SHP77 treated with DMSO at 0.1 percent for 48 hours (cell line): ENCODE measurements at places on chromosomes 2 and 18.

- no peak for DNase-seq
Measured at GRCh38 chr18:62179213-62179612, 7.6 kb downstream of the PIGN start.

DNA sequence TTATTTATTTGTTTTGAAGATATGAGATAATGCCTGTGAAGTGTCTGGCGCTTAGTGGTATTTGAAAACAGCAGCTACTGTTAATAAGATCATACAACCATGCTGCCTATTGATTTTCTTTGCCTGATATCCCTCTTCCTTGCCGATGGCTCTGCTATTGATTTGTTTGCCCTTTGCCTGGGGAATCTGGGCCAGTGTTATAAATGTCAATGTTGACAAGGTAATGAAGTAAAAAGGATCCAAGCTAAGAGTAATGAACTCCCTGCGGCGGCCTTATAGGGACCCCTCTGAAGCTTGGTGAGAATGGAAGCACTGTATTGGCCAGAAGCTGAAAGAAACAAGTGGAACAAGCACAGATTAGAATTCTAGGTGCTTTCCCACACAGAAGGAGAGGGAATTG, 854.6 kb downstream of the CNTNAP5 start:
- DNase-seq: no peak

- DNase-seq: peak; percentile 46
Measured at GRCh38 chr18:69648486-69648885, 247.8 kb downstream of the DOK6 start.

- DNase-seq: no peak
Measured at GRCh38 chr2:17309181-17309580, 209.1 kb downstream of the RAD51AP2 start.

- no peak for DNase-seq
Measured at GRCh38 chr2:166384774-166385173, 9.0 kb upstream of the SCN9A start.

DNA sequence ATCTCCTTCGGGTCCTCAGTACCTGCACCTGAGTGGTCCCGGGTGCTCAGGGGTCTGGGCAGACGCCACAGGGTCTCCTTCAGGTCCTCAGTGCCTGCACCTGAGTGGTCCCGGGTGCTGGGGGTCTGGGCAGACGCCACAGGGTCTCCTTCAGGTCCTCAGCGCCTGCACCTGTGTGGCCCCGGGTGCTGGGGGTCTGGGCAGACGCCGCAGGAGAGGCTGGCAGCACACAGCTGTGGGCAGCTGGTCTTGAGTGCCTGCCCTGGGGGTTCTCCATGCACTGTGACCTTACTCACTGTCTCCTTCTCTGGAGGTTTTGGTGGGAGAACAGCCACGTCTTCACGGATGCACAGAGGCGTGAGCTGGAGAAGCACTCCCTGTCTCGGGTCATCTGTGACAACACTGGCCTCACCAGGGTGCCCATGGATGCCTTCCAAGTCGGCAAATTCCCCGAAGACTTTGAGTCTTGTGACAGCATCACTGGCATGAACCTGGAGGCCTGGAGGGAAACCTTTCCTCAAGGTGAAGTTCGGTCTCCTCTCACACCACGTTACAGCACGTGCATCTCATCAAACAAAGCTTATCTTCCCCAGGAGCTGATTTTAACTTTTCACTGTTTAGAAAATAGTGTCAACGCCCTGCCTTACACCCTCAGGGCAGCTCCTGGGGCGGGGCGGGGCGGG, 82.6 kb downstream of the TPO start:
- no peak for DNase-seq

GRCh38 chr2:213229814-213230213, 54.5 kb upstream of the SPAG16 start:
- DNase-seq: no peak

- DNase-seq: no peak
Measured at GRCh38 chr2:191701029-191701428, 23.1 kb downstream of the NABP1 start.

DNA sequence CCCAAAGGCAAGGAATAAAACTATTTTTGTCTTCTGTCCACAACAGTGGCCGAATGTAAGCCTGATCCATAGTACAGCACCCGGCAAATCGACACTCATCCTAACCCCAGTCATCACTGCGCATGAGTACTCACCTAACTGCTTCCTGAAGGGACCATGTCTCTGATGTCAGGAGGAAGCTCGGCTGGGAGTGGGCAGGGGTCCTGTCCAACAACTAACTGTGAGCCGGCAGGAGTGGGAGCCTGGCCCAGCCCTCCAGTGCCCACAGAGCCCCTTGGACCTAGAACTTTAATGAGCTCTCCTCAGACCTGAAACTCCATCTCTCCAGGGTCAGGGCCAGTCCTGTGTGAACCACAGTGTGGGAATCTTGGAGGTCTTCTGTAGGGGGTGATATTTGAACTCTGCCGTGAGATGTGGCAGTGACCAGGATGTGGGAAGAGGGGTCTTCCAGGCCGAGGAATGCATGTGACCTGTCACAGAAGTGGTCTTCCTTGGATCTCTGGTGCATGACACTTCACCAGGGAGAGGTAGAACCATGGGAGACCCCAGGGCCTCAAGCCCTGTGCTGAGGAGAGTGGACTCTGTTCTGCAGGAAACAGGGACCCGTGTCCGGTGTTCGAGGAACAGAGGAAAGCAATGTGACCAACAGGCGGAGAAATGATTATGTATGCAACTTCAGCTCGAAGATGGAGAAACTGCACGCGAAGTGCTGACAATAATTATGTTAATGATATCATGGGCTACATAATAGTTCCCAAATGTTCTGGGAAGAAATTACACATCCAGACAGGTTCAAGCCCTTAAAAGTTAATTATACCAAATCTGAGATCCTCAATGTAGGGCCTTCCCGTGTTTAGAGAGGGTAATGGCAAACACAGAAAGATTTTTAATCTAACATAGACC, 240.1 kb upstream of the HDAC4 start:
- no peak for DNase-seq

DNA sequence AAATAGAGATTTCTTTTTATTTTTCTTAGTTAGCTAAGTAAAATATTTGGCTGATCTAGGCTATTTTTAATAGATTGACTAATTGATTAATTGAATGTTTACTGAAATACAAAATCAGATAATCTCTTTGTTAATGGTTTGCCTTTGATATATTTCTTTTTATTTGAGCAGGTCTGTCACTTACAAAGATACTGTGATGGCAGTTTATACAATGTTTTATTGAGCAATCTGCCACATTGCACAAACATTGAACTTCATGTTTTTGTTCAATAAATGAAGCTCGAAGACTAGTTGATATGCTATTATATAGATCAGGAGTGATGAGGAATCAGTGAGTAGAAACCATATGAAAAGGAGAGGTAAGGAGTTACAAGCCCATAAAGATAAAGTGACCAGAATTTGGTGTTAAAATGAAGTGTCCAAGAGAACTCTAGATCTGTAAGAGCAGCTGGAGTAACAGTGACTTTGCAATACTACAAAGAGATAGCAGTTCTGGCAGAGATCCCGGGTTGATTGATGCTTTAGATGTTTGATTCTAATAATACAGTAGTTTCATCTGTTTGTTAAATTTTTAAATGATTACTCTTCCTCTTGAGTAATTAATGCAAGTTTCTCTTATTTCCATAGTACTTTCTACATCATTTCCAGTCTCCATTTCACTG, 574.2 kb downstream of the CCDC85A start:
- peak; percentile 12 for DNase-seq

DNA sequence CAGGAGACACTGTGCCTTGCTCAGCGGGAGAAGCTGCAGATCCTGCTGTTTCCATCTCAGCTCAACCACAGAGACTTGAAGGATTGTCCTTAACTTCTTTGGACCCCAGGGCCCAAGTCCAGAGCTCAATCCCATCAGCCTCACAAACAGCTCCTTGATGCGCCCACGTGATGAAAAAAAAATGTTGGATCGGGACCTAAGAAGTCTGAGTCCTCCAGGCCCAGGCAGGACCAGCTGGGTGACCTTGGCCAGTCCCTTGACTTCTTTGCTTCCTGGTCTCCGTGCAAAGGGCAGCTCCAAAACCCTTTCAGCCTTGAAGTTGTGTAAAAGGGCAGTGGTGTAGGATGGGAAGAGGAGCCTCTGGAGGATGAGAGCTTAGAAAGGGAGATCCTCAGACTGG, 175.5 kb downstream of the ZFP36L2 start:
- DNase-seq: no peak

DNA sequence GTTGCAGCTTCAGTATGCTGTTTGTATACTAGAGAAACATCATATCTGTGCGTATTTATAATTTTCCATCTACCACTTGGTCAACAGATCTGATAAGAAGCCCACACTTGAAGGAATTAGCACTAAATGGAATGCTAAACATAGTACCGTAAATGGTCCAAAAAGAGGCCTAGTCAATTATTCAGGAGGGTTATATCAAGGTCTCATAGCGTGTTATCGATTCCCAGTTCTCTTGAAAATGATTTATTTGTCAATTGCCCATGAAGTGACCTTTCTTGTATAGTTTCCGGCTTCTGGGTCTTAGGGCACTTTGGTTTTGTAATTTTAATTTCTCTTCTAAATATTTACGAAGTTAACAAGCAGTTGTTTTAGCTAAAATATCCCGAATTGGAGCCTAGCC, 18.4 kb downstream of the SH3RF3 start:
- no peak for DNase-seq

DNA sequence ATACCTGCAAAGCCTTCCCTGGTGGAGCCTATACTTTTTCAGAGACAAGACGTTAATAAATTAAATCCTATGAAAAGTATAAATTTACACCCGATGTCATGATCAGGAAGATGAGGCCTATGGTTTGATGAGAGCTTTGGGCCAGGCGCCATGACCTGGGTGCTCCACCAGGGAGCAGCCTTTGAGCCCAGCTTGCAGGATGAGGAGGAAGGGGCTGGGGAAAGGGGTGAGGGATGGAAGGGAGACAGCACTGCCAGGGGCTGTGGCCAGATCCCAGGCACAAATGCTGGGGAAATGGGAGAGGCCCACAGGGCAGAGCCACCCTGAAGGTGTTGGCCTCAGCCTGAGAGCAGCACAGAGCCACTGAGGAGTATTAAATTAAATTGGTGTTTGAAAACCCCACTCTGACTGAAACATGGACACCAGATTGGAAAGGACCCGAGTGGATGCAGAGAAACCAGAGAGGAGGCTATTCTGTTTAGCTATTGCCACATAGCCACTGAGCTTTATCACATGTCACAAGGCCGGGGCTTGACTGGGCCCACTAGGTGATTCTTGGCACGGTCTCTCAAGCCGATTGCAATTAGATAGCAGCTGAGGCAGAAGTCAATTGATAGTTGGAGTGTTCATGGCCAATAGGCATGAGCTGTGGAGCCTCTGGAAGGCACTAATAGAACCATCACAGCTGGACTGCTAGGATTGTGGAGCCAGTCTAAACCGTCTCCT, 9.6 kb upstream of the FAHD2A start:
- no peak for DNase-seq

DNA sequence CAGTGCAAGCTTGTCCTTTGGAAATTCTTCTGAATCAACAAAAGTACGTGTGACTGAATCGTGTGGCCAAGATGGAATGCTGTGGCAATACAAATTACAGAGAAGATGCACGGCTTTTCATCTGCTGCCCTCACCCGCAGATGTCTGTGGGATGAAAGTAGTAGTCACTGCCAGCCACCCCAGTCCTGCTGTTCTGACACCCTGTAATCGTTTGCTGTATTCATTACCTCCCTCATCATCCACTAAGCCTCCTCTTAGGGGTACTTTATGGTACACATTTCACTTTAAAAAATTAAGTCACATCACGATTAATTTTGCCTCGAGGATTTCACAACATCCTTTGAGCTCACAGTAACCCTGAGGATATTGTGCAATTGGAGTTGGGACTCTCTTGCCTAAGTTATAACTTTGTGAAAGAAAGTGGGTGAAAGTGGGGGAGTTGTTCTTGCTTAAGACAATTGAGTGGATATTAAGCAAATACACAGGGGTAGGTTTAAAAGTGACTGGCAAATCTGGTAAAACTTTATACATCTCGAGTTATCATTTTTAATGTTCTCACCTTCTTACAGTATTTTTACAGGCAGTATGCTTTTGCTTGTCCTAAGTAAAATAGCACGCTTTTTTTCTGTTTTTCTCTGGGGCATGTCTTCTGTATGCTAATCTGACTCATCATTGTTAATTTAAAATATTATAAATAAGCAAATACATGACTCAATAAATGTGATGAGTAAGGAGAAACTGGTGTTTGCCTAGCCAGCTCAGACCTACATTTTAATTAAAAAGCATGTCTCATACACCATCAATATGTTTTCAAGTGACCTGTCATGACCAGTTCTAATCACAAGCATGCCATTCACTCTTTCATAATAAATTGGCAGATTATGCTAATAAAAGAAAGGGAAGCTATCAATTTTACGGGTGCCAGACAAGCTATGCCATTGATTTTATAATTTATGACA, 680.9 kb downstream of the IRS1 start:
- DNase-seq: no peak

- DNase-seq: peak; percentile 57
Measured at GRCh38 chr2:85445316-85446295, 27.1 kb downstream of the SH2D6 start.

GRCh38 chr18:77124452-77124922, 8.1 kb downstream of the MBP start:
- DNase-seq: no peak

DNA sequence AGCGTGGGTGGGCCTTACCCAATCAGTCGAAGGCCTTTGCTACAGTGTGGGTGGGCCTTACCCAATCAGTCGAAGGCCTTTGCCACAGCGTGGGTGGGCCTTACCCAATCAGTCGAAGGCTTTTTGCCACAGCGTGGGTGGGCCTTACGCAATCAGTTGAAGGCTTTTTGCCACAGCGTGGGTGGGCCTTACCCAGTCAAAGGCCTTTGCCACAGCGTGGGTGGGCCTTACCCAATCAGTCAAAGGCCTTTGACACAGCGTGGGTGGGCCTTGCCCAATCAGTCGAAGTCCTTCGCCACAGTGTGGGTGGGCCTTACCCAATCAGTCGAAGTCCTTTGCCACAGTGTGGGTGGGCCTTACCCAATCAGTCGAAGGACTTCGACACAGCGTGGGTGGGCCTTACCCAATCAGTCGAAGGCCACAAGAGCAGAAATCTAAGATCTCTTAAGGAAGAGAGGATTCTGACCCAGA, 16.3 kb upstream of the GAL3ST2 start:
- DNase-seq: no peak

DNA sequence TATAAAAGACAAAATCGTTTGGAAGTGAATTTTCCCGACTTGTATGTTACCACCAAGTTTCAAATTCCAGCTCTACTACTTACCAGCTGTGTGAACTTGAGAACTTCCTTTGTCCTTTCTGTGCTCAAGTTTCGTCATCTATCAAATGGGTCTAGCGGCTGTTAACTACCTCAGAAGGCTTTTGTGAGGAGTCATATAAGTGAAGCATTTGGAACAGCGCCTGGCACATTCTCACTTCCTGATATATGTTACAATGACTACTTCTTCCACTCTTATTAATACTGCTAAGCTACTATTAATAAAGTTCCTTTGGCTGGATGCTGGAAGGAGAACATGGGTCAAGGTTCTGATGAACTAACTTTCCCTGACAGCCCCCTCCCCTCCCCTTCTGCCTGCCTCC, 104.5 kb downstream of the MEIS1 start:
- DNase-seq: no peak

DNA sequence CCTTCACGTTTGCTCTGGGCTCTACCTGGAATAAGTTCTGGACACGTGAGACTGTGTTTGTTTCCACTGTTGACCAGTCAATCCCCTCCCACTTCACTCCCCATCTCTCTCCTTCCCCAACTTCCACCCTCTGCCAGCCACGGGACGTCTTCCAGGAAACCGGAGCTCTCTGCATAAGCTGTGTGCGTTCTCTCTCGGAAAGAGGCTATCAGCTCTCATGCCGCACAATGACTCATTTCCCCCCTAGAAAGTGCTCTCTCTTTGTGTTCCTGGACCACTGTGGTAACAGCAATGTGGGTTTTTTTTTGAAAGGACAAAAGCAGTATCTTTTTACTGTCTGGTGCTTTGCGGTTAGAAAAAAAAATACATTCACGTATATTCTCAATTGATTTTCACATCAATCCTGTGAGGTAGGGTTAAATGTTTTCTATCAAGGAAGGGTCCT, 10.2 kb downstream of the PROKR1 start:
- DNase-seq: no peak
